Right renal pelvis (tissue), 4 donors: ENCODE measurements at places on chromosomes 2 and 18.

DNA sequence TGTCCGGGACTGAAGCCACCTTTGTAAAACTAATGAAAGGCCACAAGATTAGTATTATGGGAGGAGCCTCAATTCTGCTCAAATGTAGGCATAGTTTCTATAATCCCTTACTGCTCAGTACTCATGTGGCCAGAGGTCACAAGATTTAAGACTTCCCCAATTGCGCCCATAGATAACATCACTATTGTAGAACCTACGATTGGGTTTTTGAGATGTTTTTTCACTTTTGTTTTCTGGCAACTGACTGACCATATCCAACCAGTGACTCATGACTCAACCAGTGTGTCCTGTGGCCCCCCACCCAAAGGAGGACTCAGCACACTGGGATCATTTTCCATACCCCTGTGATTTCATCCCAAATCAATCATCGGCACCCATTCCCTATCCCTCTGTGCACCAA is 15.2 kb upstream of the TSPYL6 start:
- no peak for DNase-seq

DNA sequence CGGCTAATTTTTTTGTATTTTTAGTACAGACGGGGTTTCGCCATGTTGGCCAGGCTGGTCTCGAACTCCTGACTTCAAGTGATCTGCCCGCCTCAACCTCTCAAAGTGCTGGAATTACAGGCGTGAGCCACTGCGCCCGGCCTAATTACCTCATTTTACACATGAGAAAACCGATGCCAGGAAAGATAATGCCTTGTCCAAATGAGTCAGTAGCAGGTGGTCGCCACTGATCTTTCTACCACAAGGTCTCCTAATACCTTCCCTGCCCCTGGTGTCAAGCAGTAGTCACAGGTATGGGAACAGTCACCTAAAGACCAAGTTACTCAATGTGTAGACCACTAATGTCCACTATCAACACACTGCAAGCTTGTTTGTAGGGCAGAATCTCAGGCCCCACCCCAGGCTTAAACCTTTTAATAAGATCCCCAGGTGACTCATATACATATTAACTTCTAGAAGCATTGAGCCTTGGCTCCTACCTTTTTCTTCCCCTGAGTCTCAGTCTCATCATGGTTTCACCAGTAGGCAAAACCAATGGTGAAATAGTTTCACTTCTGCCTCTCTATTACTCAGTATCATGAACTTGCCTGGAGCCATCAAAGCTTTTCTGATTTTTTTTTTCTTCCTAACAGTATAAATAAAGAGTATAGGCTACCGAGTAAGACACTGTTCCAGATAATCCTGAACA is 6.9 kb upstream of the EPB41L5 start:
- DNase-seq = no peak

- DNase-seq = no peak
Measured at GRCh38 chr2:170493426-170494097, 221.6 kb upstream of the SP5 start.

DNA sequence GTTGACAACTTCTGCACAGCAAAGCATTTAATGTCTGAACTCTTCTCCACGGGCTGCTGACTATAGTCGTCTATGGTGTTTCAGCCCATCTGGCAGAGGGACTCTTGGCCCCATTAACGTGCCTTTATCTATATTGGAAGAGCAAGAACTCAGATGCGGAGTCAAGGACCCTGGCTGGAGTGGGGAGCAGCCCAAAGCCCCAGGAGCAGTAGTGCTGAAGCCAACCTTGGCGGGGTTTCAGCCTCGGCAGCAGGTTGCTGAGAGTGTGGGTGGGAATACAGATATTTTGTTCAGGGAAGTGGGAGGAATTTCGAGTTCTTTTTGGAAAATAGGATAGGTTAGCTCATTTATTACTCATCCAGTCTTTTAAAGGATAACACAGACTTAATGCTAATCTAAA is 34.2 kb downstream of the TMEM17 start:
- DNase-seq = no peak

- no peak for DNase-seq
Measured at GRCh38 chr2:178811901-178812300, 4.7 kb upstream of the TTN start.

GRCh38 chr2:121089166-121089510 is 195.9 kb downstream of the TFCP2L1 start:
- DNase-seq = no peak
